ENCODE measurements at places on chromosomes 4 and X. TPM values are rescaled to one million over a fixed set of nuclear protein-coding genes. Genes with fewer than 3 reads are reported as not detected.
A peak's percentile ranks its signal among the peaks of the same experiment; 100 is the strongest.

DNA sequence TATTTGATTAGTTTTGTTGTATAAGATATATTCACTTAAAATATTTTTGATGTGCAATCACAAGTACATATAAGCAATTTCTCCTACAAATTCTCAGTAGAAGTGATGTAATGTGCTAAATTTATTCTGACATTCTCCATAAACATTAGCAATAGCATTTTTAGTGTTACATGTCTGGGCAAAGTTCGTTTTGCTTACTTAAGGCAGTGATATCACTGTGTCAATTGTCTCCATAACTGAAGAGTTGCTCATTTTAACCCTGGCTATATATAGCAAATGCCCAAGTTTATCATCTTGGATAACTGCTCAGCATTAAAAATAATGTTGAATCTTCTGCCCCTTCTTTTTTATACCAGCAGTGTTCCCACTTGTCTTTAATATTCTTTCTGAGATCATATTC lies 340.0 kb upstream of the NDST4 start:
- no peaks in the 10 kb centered on the region for H3K4me1 ChIP-seq
- H3K27ac ChIP-seq: no peak overlapping the region
- H3K27me3 ChIP-seq: no peaks in the 10 kb centered on the region
- H3K4me3 ChIP-seq: no peak overlapping the region
- DNase-seq: peak; percentile 26

GRCh38 chrX:1860936-1861594 lies 246.2 kb downstream of the ASMT start:
- no peak for DNase-seq
- H3K4me1 ChIP-seq: no peaks in the 10 kb centered on the region
- H3K4me3 ChIP-seq: no peak overlapping the region
- no peak overlapping the region for H3K27ac ChIP-seq

DNA sequence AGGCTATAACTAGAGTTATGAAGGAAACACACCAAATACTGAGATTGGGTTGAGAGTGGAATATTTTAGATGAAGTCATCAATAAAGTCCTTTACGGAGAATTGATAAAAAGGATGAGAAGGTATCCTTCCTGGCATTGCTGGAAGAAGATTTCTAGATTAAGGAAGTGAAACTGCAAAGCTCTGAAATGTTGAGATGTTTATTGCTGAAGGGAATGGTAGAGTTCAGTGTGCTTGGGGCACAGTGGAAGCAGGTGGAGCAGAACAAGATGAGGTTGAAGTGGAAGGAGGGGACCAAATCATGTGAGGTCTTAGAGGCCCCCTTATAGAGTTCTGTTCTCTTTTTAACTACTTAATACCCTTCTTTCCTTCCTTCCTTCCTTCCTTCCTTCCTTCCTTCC lies 848.5 kb downstream of the RAB28 start:
- H3K4me1 ChIP-seq: no peaks in the 10 kb centered on the region
- no peaks in the 10 kb centered on the region for H3K27me3 ChIP-seq
- no peak overlapping the region for H3K27ac ChIP-seq
- no peak overlapping the region for H3K4me3 ChIP-seq
- H3K36me3 ChIP-seq: no peaks in the 10 kb centered on the region

DNA sequence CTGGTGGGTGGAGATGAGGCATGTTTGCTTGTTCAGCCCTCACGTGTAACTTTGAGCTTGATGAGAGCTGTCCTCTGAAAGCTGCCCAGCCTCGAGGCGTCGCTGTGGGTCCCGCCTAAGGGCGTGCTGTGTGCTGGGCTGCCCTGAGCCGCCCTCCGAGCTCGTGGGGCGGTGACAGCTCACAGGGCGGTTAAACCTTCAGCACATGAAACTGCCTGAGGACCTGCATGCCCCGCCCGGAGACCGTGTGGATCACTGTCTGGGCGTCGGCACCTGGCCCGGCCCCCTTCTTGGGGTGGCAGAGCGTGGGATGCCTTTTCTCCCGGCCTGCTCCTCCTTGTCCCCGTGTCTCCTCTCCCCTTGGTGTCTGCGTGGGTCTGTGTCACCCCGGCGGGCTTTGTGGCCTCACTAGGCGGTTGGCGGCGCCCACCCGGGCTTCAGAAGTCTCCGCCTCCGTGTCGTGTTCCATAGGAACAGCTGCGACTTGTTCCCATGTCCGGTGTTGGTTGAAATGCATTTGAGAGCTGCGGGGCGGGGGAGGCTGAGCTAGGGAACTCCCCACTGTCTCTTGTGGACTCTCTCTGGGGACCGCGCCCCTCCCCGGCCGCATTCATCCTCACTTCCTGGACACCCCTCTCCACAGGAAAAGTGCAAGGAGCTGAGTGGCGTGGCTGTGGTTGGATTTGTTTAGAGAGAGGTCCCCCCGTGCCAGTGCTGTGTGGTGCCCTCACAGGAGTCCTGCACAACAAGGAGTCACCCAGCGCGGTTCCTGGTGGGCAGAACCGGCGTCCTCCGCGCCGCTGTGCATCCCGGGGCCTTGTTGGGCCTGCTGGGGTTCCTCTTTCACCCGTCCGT lies 6.8 kb downstream of the AKAP17A start:
- H3K27ac ChIP-seq: no peak overlapping the region
- no peak for DNase-seq
- peaks cover 2% of the 10 kb centered on the region for H3K4me1 ChIP-seq
- no peaks in the 10 kb centered on the region for H3K27me3 ChIP-seq

GRCh38 chrX:48470833-48471118 lies 716 bp upstream of the SLC38A5 start:
- H3K36me3 ChIP-seq: no peaks in the 10 kb centered on the region
- no peak for DNase-seq
- H3K27ac ChIP-seq: no peak overlapping the region
- H3K4me1 ChIP-seq: no peaks in the 10 kb centered on the region
- no peak overlapping the region for H3K4me3 ChIP-seq
- H3K27me3 ChIP-seq: no peaks in the 10 kb centered on the region

DNA sequence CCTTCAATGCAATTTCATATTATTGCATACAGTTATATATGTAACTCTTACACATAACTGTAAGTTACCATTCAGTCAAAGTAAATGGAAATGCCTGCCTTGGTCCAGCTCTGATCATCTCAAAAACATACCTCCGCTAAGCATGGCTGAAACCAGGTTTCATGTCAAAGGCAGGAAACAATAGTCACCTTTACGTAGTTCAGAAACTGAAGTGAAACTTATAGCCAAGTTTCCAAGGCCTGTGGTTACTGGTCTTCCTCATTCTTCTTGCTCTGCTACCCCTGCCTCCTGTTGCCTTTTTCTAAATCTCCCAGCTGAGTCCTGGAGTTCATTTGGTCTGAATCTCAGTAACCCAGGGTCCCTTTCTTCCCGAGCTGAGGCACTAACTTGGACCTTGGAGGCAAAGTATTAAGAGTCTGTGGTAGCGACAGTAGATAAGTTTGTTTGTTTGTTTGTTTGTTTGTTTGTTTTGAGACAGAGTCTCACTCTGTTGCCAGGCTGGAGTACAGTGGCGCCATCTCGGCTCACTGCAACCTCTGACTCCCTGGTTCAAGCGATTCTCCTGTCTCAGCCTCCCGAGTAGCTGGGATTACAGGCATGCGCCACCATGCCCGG lies 30.8 kb downstream of the DAPP1 start:
- no peak overlapping the region for H3K27ac ChIP-seq
- H3K27me3 ChIP-seq: no peaks in the 10 kb centered on the region
- no peaks in the 10 kb centered on the region for H3K36me3 ChIP-seq
- no peak overlapping the region for H3K4me3 ChIP-seq

DNA sequence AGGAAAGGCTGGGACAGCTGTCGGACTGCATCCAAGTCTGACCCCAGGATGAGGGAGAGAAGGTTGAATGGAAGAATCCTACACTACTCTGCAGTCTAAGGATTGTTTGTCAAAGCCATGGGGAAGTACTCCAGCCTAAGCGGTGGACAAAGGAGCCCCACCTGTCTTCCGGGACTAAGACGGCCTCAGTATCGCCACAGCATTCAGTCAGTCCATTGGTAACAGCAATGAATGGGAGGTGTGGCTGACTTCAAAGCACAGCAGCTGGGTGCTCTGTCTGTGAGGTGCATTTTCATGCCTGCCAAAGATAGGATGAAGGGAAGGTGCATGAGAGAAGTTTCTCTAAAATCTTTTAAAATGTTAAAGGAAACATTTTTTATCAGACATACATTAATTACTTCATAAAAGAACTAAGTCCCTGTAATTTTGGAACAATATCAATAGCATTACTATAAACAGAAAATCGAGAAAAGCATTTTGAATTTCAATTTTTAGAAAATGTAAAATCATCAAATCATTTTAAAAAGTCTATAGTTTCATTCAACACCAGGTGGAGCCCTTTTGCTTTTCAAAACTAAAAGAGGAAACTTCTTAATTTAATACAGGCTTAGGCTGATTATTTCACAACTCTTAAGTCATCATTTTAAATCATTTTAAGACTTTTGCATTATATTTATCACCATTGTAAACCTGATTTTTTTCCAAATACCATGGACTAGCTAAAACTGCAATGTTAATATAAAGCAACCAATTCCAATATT lies 27.6 kb upstream of the INTU start:
- H3K36me3 ChIP-seq: no peaks in the 10 kb centered on the region
- H3K27me3 ChIP-seq: no peaks in the 10 kb centered on the region
- DNase-seq: peak; percentile 79
- H3K4me1 ChIP-seq: no peaks in the 10 kb centered on the region
- H3K4me3 ChIP-seq: no peak overlapping the region
- no peak overlapping the region for H3K27ac ChIP-seq

GRCh38 chrX:103201041-103201440 lies 13.9 kb upstream of the BEX4 start:
- no peak overlapping the region for H3K4me3 ChIP-seq
- no peak for DNase-seq
- H3K36me3 ChIP-seq: no peaks in the 10 kb centered on the region
- H3K27ac ChIP-seq: no peak overlapping the region

Gene FLNA
- total RNA-seq: 2,903 TPM

Gene ADH4
- not detected for total RNA-seq

Gene GPR50
- total RNA-seq: not detected

Gene ZBTB49
- total RNA-seq: 2.9 TPM

Gene NIPAL1
- not detected for total RNA-seq

Gene CCDC110
- total RNA-seq: 0.38 TPM

Gene SPANXN4
- not detected for total RNA-seq
